ENCODE measurements at places on chromosomes 4 and X.

DNA sequence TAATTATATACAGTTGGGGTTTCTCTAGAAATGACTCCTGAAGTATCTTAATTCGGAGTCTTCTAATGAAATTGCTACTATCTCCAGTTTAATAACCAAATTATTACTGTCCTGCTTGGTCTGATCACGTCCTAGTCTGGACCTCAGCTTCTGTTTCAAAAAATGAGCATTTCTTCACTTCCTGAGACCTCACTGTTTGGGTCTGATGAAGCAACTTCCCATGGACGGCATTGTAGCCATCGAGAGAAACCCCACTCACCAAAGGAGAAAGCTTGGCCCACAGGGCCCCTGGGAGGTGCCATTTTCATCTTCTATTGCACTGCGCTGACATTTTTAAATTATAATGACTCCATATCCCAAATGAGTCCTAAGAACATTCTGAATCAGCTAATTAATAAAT, 178.0 kb downstream of the MGST2 start:
- no peak for DNase-seq

- DNase-seq: no peak
These were observed 138.1 kb upstream of the NEIL3 start for GRCh38 chr4:177171588-177171987.

- no peak for DNase-seq
These were observed 211.2 kb downstream of the COX18 start for GRCh38 chr4:72858328-72858727.

DNA sequence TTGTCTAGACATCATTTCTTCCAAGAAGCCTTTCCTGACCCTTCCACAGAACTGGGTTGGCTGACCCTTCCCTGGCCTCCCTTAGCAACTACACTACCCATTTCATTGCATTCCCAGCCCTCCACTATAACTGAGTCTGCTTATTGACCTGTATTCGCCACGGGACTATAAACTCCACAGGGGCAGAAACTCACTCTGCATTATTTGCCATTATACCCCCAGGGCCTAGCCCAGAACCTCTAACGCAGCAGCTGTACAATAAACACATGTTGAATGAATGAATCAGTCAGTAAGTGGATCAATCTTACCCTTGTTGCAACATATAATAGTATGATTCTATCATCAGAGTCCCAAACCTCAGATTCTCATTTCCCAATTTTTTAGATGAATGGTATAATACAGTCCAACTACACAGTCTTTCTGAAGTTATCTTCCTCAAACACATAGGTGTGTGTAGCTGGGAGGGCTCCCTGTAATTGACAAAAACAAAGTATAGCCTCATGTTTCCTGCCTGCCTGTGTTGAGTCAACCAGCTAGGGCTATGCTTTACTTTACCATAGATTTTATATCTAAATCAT, 209.3 kb downstream of the CHIC2 start:
- DNase-seq: no peak

DNA sequence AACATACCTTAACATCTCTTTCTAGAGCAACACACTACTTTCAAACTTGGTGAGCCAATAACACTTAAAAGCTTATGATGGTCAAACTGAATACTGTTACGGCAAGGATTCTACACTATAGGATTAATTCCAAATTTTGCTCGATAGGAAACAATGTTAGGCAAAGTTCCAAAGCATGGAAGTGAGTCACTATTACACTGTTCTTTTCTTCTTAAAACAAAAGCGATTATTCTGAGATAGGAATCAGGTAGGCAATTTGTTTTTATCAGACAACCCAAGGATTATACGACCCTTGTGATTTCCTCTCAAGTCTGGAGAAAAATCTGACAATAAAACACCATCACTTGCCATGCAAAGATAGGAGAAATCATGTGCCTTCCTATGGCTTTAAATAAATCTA, 81.5 kb downstream of the HUWE1 start:
- peak; percentile 72 for DNase-seq

DNA sequence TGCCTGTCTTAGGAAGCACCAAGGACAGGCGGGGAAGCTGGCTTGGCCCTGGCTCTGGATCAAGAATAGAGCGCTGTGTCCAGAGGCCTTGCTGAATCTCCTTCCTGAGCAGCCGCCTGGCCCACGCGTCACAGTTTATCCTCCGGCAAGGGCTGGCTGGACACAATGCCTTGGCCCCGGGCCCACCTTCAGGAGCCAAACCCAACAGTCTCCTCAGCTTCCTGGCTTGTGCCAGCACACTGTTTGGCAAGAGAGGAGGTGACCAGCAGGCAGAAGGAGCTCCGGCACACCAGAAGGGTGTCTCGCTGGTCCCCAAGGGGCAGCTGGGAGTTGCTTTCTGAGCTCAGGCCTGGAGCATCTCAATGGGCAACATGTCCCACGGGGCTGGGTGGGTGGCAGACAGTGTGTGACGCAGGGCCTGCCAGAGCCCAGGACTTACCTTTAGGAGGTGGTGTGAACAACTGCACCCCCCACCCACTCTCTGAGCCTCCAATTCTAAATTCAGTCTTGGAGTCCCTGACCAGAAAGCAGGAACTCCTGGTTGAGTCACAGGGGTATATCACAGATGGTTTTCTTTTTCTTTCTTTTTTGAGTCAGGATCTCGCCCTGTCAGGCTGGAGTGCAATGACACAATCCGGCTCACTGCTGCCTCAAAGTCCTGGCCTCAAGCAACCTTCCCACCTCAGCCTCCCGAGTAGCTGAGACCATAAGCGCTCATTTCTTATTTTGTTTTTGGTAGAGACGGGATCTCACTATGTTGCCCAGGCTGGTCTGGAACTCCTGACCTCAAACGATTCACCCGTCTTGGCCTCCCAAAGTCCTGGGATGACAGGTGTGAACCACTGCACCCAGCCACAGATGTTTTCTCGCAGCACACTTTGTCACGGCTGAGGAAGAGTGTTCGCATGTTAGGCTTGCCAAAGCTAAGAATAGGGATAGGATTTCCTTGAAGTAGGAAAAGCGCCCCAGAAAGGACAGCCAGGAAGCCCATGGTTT, 361.2 kb downstream of the BCOR start:
- DNase-seq: peak; percentile 93
